ENCODE measurements at places on chromosomes 1 and 21.
A peak's percentile ranks its signal among the peaks of the same experiment; 100 is the strongest.

DNA sequence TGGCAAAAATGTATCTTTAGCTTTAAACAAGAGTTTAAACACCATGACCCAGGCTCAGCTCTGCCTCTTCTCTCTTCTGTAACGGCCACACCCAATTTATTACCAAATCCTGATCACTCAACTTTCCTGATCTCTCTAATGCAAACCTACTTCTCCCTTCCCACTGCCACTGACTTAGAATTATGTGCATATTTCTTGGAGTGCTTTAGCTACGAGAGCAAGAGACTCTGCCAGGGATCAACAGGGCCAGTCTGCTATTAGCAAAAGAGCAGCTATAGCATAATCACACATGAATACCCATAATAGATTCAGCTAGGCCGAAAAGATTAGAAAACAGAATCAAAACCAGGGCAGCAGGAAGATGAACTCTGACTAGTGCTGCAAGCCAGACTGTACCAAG, 215.5 kb downstream of the MRPL39 start:
- no peaks in the 10 kb centered on the region for H3K27me3 ChIP-seq
- DNase-seq: no peak
- H3K4me3 ChIP-seq: no peak overlapping the region
- no peaks in the 10 kb centered on the region for H3K36me3 ChIP-seq
- H3K27ac ChIP-seq: no peak overlapping the region

GRCh38 chr1:227914801-227915563, 32.8 kb downstream of the WNT9A start:
- no peak overlapping the region for H3K27ac ChIP-seq
- H3K36me3 ChIP-seq: no peaks in the 10 kb centered on the region
- H3K4me3 ChIP-seq: no peak overlapping the region

DNA sequence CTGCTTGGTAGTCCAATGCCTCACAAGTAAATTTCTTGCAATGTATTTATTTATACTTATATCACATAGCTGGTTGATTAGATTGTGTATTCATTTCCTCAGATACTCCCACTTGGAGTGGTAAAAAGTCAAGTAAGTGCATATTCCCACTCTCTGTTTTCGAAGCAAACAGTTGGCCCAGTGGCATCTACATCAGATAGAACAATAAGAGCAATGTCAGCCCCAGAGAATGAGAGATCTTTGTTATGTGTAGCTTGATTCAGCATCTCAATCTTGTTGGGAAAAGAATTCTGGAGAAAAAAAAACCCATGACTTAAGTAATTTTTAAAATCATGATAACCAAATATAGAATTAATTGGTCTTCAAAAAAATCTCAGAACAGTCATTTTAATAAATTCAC, 25.5 kb downstream of the RGL1 start:
- H3K4me3 ChIP-seq: no peak overlapping the region
- no peaks in the 10 kb centered on the region for H3K27me3 ChIP-seq
- no peaks in the 10 kb centered on the region for H3K36me3 ChIP-seq

- H3K27me3 ChIP-seq: no peaks in the 10 kb centered on the region
- H3K27ac ChIP-seq: no peak overlapping the region
- no peaks in the 10 kb centered on the region for H3K36me3 ChIP-seq
- no peaks in the 10 kb centered on the region for H3K4me1 ChIP-seq
- no peak overlapping the region for H3K4me3 ChIP-seq
Measured at GRCh38 chr1:70990469-70991253, 57.0 kb downstream of the PTGER3 start.

DNA sequence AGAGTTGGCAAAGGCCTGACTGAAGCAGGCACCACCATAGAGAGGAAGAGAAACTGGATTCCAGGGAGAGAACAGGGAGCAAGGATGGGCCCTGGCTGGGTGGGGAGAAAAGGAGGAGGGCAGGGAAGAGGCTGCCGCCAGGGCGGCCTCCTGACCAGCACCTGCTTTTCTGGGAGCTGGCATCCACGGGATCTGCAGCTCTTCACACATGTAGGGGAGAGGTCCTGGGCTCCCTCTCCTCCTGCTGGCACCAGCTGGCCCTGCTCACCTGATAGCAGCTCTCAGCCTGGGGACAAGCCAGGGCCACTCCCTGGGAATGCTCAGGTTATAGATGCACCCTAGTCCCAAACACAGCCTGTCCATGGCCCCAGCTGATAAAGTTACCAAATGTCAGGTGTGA, 39.9 kb downstream of the TEX35 start:
- H3K27ac ChIP-seq: no peak overlapping the region
- no peaks in the 10 kb centered on the region for H3K4me1 ChIP-seq
- no peaks in the 10 kb centered on the region for H3K36me3 ChIP-seq
- no peak overlapping the region for H3K4me3 ChIP-seq

DNA sequence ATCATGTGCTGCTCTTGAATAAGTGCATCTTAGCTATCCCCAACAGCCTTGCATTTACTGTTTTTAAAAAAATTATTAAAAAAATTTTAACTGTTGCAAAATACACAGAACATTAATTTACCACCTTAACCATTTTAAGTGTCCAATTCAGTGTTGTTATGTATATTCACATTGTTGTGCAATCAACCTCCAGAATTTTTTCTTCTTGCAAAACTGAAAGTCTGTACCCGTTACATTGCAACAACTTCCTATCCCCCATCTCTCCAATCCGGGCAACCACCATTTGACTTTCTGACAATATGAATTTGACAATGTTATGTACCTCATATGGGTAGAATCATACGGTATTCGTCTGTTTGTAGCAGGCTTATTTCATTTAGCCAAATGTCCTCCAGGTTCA, 83.1 kb downstream of the FMN2 start:
- H3K36me3 ChIP-seq: no peaks in the 10 kb centered on the region
- no peaks in the 10 kb centered on the region for H3K27me3 ChIP-seq
- H3K4me3 ChIP-seq: no peak overlapping the region
- no peak for DNase-seq
- no peaks in the 10 kb centered on the region for H3K4me1 ChIP-seq

- H3K4me3 ChIP-seq: no peak overlapping the region
- no peaks in the 10 kb centered on the region for H3K27me3 ChIP-seq
- H3K27ac ChIP-seq: no peak overlapping the region
Measured at GRCh38 chr1:177425199-177425598, 254.4 kb downstream of the BRINP2 start.

- peaks cover 11% of the 10 kb centered on the region for H3K36me3 ChIP-seq
- H3K4me3 ChIP-seq: no peak overlapping the region
- no peak for DNase-seq
- H3K4me1 ChIP-seq: peaks cover 1% of the 10 kb centered on the region
Measured at GRCh38 chr1:166869318-166870099, 6.6 kb downstream of the TADA1 start.

DNA sequence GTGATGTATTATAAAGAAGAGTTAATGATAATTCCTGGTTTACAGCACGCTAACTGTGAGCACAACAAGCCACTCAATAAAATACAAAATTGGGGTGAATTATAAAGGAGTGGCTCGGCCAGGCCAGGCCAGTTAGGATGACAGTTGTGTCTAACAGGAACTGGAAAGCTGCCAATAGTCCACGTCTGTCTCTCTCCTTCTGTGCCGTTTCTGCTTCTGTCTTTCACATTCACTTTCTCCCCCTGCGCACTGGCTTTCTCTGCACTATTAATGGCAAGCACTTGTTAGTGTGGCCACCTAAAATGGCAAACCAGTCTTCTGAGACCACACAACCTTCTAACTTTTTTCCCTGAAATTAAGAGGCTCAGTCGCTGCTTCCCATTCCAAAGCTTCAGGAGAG, 394.3 kb downstream of the NTNG1 start:
- DNase-seq: no peak
- H3K4me1 ChIP-seq: no peaks in the 10 kb centered on the region
- no peak overlapping the region for H3K4me3 ChIP-seq
- H3K27me3 ChIP-seq: no peaks in the 10 kb centered on the region

DNA sequence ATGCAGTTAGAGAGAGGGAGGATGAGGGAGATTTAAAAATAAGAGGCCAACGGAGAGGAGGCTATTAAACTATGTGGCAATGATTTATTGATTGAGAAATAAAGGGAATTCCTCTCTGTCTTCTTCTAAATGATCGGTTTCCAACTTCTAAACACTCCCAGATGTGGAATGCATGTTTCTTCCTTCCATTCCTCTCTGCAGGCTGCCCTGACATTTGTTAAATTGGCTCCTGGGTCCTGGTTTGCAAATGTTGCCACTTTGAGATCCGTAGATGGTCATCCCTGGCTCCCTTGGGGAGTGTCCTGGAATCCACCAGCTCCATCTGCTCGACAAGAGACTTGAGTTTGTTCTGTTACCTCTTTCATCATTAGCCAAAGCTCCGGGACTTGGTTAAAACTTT, 10.3 kb upstream of the C1orf198 start:
- no peak overlapping the region for H3K4me3 ChIP-seq
- no peaks in the 10 kb centered on the region for H3K36me3 ChIP-seq
- H3K4me1 ChIP-seq: no peaks in the 10 kb centered on the region
- H3K27ac ChIP-seq: no peak overlapping the region
- no peak for DNase-seq

GRCh38 chr1:15388201-15388880, 21.3 kb upstream of the EFHD2 start:
- DNase-seq: peak; percentile 60
- H3K4me3 ChIP-seq: peak overlapping the region; percentile 38
- peaks cover 34% of the 10 kb centered on the region for H3K4me1 ChIP-seq

DNA sequence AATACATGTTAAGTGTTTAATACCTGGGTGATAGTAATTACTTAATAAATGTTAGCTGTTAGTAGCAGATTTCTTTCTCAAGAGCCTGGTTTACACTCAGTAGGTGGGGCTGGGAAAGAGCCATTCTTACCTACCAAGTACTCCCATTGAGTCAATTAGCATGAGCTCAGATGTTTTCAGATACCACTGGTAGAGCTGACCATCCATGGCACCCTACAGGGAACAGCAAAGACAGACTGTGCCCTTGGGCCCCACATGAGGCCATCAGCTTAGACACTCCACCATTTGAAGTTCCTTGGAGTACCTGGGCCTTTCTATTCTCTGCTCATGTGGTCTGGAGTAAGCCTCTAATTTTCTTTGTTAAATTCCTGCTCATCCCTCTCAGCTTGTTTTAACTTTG, 179.3 kb downstream of the CACNA1E start:
- no peaks in the 10 kb centered on the region for H3K36me3 ChIP-seq
- H3K27ac ChIP-seq: no peak overlapping the region
- no peak overlapping the region for H3K4me3 ChIP-seq

DNA sequence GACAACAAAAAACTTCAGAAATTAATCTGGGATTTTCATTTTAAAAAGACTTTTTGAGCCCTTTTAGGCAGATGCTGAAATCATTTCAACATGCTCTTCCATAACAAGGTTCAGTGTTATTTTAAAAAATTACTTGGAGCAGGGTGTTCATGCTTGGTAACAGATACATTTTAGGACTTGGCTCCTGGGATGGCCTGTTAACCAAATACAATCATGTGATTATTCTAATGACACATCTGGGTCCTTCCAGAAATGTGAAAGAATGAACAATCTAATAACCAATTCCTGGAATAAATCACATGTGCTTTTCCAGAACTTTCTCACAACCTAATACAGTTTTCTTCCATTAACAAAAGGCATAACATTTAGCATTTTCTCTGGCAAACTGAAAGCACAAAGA, 379.8 kb upstream of the RUNX1 start:
- no peak for DNase-seq
- H3K27me3 ChIP-seq: no peaks in the 10 kb centered on the region
- H3K4me1 ChIP-seq: peaks cover 24% of the 10 kb centered on the region
- no peaks in the 10 kb centered on the region for H3K36me3 ChIP-seq
- H3K27ac ChIP-seq: no peak overlapping the region

DNA sequence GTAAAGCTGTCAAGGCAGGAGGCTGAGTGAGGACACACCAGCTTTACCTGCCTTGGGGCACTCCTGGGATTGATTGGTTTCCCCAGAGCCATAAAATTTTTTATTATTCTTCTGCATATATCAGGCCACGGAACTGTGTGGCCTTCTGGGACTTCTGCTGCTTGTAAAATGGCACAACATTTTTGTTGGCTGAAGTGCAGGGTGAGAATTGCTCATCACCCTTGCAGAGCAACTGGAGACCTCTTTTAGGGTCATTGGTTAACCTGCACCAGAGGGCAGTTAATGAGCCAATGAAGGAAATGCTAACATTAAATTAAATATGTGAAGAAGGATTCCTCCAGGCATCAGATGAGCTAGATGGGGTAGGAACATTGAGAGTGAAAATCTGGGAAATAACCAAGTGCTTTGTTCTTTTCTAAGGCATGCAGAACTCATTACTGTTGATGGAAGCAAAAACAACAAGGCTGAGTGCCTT, 87.7 kb downstream of the LTN1 start:
- no peak overlapping the region for H3K4me3 ChIP-seq
- no peak for DNase-seq
- no peak overlapping the region for H3K27ac ChIP-seq
- H3K36me3 ChIP-seq: no peaks in the 10 kb centered on the region
- no peaks in the 10 kb centered on the region for H3K4me1 ChIP-seq

DNA sequence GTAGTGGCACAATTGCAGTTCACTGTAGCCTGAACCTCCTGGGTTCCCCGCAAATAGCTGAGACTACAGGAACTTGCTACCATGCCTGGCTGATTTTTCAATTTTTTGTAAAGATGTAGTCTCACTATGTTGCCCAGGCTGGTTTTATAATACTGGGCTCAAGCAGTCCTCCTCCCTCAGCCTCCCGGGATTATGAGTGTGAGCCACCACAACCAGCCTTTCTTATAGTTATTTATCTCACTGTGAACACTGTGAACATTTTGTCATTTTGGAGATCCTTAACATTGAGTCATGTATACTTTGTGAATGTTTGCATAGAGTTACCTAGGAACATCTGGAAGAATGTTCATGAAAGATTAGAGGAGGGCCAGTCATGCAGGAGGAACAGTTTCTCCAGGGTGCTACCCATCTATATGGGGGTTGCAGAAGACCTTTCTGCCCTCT, 127.1 kb upstream of the CACYBP start:
- peaks cover 35% of the 10 kb centered on the region for H3K4me1 ChIP-seq
- H3K36me3 ChIP-seq: no peaks in the 10 kb centered on the region
- peak overlapping the region; percentile 94 for H3K27ac ChIP-seq

GRCh38 chr1:243343970-243344937, 88.4 kb downstream of the SDCCAG8 start:
- H3K27ac ChIP-seq: no peak overlapping the region
- H3K4me3 ChIP-seq: no peak overlapping the region
- peak; percentile 87 for DNase-seq
- H3K4me1 ChIP-seq: no peaks in the 10 kb centered on the region
- H3K27me3 ChIP-seq: no peaks in the 10 kb centered on the region

DNA sequence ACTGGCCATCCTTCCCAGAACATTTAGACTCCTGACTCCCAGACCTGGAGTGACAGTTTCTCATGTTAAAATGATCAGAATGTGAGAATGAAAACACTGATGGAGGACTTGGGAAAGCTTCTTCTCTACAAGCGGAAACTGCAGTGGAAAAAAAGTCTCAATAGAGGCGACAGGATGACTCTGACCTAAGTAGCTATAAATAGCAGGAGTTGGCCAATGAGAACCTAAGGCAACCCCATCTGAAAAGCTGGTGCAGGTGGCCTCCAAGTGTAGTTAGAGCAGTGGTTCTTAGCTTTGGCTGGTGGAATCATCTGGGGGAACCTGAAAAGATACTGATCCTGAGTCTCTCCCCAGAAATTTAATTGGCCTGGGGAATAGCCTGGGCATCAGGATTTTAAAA, 44.2 kb upstream of the EXOSC10 start:
- peaks cover 4% of the 10 kb centered on the region for H3K4me1 ChIP-seq
- no peaks in the 10 kb centered on the region for H3K27me3 ChIP-seq
- DNase-seq: no peak
- no peak overlapping the region for H3K4me3 ChIP-seq

Data from GM23338 (cell line).